ENCODE measurements at places on chromosomes 3 and 15.

- DNase-seq = no peak
Observed at GRCh38 chr15:63626955-63627354, 29.8 kb downstream of the FBXL22 start.

- no peak for DNase-seq
Observed at GRCh38 chr3:63429905-63430304, 151.8 kb downstream of the SYNPR start.

GRCh38 chr3:31636049-31636448 lies 103.3 kb downstream of the STT3B start:
- DNase-seq = no peak

- DNase-seq = no peak
Observed at GRCh38 chr3:4245671-4246070, 57.5 kb upstream of the SETMAR start.

DNA sequence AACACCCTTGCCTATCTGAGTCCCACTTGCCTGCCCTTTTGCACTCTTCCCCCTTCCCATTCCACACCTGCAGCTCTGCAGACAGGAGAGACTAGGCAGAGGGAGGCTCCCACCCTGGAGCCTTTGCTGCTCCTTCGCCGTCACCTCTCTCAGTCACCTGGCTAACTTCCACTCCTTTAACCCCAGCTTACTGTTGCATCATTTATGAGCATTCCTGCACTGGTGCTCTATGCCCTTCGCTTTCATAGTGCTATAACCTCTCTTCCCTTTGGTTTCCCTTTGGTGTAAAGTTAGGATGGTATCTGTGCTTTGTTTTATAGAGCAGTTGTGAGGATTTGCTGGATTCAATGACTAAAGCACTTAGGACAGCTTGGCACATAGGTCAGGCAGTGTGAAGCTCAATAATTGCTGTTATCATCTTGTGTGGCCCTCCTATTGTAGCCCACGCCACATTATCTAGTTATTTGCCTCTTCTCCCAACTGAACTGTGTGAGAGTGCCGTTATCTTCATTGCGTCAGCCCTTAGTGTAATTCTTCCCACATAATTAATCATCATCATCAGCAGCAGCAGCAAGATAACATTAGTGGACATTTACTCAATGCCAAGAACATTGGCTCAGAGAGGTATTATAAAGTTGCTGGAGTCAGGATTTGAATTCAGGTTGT lies 253.9 kb downstream of the CACNA2D3 start:
- DNase-seq = no peak

Data from substantia nigra (tissue), 51 donors.